ENCODE measurements at places on chromosomes 11 and 22. TPM values are rescaled to one million over a fixed set of nuclear protein-coding genes. Genes with fewer than 3 reads are reported as not detected.
A peak's percentile ranks its signal among the peaks of the same experiment; 100 is the strongest.

Gene BTBD18
- total RNA-seq = not detected

Gene OR51I1
- total RNA-seq = 0.26 TPM

Gene PHETA2
- total RNA-seq = 20.0 TPM

Gene TMEM258
- 118 TPM for total RNA-seq

Gene CHRM1
- total RNA-seq = not detected

Gene SPON1
- 3.5 TPM for total RNA-seq

Gene PLEKHA7
- under 0.01 TPM for total RNA-seq

Gene DGCR6L
- 51.1 TPM for total RNA-seq

Gene FZD4
- 15.7 TPM for total RNA-seq

Gene WNT11
- total RNA-seq = 0.51 TPM

Gene IGSF22
- under 0.01 TPM for total RNA-seq

GRCh38 chr22:30317778-30318177 lies 9.0 kb downstream of the TBC1D10A start:
- no peak overlapping the region for H3K4me3 ChIP-seq
- H3K36me3 ChIP-seq = peaks cover 2% of the 10 kb centered on the region
- no peak for DNase-seq
- H3K27ac ChIP-seq = no peak overlapping the region

DNA sequence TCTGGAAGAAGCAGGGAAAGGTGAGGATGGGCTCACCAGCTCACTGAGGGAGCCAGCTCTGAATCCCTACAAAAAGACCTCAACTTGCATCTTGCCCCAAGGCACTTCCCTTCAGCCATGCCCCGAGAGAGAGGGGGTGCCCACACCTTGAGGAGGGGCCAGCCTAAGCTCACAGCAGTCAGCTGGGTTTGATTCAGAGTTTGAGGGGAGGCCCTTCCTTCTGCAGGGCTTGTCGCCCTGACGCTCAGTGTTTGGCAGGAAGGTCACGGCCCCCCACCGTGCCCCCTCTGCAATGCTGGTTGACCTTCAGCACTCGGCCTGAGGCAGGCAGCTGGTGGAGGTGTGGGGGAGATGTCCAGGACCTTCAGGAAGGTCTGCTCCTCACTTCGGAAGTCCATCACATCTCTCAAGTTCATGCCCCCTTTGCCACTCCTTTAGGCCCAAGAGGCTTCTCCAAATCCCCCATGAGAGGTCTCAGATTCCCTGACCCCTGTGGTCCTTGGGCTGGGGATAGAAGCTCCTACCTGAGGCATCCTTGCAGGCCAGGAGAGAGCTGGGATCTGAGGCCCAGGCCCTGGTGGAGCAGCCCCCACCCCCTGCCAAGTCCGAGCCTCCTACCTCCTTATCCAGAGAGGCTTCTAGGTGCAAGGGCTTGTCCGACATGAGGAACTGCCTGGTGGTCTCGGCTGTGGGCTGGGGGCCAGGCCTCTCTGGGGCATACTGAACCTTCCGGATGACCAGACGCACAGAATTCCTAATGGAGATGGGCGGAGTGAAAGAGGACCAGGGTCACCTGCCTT lies 37.6 kb downstream of the TPBGL start:
- no peak for DNase-seq
- H3K27me3 ChIP-seq = no peaks in the 10 kb centered on the region
- peaks cover 2% of the 10 kb centered on the region for H3K36me3 ChIP-seq

GRCh38 chr11:72840780-72841179 lies 26.6 kb downstream of the ATG16L2 start:
- H3K27ac ChIP-seq = peak overlapping the region; percentile 23
- no peaks in the 10 kb centered on the region for H3K36me3 ChIP-seq
- peak; percentile 94 for DNase-seq
- H3K4me3 ChIP-seq = no peak overlapping the region

DNA sequence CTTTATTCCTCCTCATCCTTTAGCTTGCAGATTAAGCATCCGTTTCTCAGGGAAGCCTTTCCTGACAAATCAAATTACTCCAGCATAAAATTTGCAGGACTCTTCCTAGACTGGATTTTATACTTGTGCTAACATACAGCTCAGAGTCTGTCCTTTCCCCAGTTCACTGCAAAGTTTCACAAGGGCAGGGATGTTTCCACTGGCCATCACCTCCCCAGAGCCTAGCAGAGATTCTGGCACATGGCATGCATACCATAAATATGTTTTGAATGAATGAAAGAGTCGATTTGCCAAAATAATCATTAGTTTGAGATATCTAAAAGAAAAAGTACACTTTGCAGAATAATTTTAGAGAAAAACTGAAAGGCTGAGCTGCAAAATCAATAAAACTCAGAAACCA lies 10.6 kb downstream of the MSANTD4 start:
- no peaks in the 10 kb centered on the region for H3K27me3 ChIP-seq
- H3K27ac ChIP-seq = no peak overlapping the region
- no peaks in the 10 kb centered on the region for H3K4me1 ChIP-seq

DNA sequence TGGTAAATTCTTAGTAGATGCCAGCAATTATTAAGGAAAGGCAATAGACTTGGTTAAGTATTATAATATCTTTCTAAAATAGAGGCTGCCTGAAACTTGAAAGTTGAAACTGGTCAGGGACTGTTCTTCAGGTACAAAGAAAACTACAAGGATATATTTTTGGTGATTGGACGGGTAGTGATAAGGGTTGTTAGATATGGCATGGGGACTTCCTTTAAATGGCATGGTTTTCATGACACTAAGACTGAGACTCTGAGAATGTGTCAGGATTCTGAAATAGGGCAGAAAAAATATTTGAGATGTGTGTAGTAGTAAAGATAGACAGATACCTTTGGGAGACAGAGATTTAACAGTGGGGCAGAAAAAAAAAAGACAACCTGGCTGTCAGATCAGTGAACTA lies 108.4 kb upstream of the SLC5A12 start:
- peaks cover 4% of the 10 kb centered on the region for H3K4me1 ChIP-seq
- no peak overlapping the region for H3K4me3 ChIP-seq
- H3K36me3 ChIP-seq = no peaks in the 10 kb centered on the region
- no peaks in the 10 kb centered on the region for H3K27me3 ChIP-seq
- no peak for DNase-seq
- no peak overlapping the region for H3K27ac ChIP-seq

DNA sequence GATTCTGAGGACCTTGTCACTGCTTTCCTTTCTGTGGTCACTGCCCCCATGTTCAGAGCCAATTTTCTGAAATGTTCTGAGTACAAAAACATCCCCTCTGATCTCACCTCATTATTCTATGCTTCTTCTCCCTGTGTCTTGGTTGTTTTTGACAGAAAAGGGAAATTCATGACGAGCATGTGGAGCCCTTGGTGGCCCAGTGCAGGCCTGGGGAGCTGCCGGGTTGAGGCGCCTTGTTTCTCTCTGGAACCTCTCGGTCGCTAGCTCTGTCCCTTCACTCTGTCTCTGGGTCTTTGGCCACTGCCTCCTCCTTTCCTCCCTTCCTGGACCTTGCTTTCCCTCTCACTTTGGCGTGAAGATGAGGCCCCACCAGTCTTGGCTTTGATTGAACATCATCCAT lies 63.0 kb upstream of the THY1 start:
- peaks cover 2% of the 10 kb centered on the region for H3K4me1 ChIP-seq
- H3K27ac ChIP-seq = no peak overlapping the region
- no peaks in the 10 kb centered on the region for H3K36me3 ChIP-seq
- DNase-seq = no peak
- H3K4me3 ChIP-seq = no peak overlapping the region

DNA sequence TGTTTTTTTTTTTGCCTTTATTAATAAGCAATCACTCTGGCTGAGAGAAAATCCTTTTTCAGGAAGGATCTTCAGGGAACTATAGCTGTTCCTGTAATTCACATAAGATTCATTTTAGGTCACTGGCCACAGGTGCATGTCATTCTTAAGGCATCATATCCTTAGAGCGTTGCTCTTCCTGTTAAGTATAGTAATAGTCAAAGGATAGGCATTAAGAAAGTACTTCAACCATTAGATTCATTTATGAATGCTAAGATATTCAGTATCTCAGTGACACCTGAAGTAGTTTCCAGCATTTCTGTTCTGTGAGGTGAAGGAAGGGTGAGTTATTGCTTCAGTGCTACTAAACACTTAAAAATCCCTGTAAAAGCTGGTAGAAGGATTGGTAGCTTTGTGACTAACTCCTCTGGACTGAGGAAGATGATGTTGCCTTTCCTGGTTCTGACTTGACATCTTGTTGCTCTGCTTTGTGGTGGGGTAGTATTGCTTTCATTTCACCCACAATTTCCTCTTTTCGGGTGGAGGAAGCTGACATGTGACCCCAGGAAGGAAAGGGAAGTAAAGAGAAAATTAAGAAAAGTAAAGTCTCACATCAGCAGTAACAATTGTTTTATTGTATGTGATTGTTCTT lies 34.7 kb downstream of the RNF169 start:
- peaks cover 7% of the 10 kb centered on the region for H3K4me1 ChIP-seq
- no peaks in the 10 kb centered on the region for H3K27me3 ChIP-seq
- peak; percentile 29 for DNase-seq
- H3K4me3 ChIP-seq = no peak overlapping the region

GRCh38 chr11:28017816-28018215 lies 90.1 kb downstream of the KIF18A start:
- H3K36me3 ChIP-seq = no peaks in the 10 kb centered on the region
- peak; percentile 49 for DNase-seq
- no peaks in the 10 kb centered on the region for H3K27me3 ChIP-seq
- no peak overlapping the region for H3K27ac ChIP-seq
- H3K4me1 ChIP-seq = no peaks in the 10 kb centered on the region

DNA sequence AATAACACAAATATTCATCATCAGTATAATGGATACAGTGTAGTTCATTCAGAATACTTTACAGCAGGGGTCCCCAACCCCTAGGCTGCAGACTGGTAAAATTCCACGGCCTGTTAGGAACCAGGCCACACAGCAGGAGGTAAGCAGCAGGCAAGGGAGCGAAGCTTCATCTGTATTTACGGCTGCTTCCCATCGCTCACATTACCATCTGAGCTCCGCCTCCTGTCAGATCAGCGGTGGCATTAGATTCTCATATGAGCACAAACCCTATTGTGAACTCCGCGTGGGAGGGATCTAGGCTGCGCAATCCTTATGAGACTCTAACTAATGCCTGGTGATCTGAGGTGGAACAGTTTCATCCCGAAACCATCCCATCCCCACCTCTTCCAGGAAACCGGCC lies 125.1 kb downstream of the SERGEF start:
- no peaks in the 10 kb centered on the region for H3K36me3 ChIP-seq
- no peak overlapping the region for H3K27ac ChIP-seq
- H3K4me3 ChIP-seq = no peak overlapping the region
- no peaks in the 10 kb centered on the region for H3K4me1 ChIP-seq
- no peak for DNase-seq
- no peaks in the 10 kb centered on the region for H3K27me3 ChIP-seq

DNA sequence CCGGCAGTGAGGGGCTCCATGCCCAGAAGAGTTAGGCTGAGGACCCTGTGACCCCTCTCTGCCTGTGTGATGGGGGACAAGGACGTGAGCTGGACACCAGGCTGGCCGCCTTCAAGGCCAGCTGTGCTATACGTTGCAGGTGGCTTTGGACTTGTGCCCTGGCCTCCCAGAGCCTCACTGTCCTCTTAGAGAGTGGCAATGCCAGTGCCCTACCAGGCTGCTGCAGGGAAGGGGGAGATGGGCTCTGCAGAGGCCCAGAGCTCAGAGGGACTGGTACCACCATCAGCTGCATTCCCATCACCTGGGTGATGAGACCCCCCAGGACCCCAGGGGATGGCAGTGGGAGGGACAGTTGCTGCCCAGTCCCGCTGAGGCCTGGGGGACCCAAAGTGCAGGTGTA lies 90.4 kb upstream of the SHISAL1 start:
- no peak for DNase-seq
- H3K36me3 ChIP-seq = no peaks in the 10 kb centered on the region
- no peaks in the 10 kb centered on the region for H3K4me1 ChIP-seq

- DNase-seq = peak; percentile 58
- no peak overlapping the region for H3K4me3 ChIP-seq
- no peak overlapping the region for H3K27ac ChIP-seq
- H3K36me3 ChIP-seq = no peaks in the 10 kb centered on the region
- no peaks in the 10 kb centered on the region for H3K27me3 ChIP-seq
Observed at GRCh38 chr11:3849297-3849874, 6.1 kb upstream of the STIM1 start.

GRCh38 chr11:70799386-70799785 lies 401.1 kb downstream of the CTTN start:
- no peaks in the 10 kb centered on the region for H3K36me3 ChIP-seq
- no peaks in the 10 kb centered on the region for H3K4me1 ChIP-seq
- no peak overlapping the region for H3K4me3 ChIP-seq
- H3K27me3 ChIP-seq = no peaks in the 10 kb centered on the region

DNA sequence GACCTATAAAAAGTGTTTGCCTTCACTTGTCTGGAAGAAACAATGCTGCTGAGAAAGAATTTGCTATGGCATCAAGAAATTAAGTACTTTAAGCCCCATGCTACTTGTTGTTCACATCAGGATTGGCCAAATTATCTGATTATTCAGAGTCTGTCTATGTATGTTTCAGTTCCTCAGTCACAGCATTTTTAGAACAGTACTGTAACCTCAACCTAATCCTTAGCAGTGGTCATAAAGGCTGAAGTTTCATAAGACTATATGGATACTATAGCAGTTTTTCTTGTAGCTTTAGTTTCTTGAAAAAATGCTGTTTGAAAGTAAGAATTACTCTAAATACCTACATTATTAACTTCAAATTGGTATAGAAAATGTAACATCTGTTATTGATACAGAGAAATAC lies 153.9 kb downstream of the INSC start:
- H3K27ac ChIP-seq = no peak overlapping the region
- no peaks in the 10 kb centered on the region for H3K36me3 ChIP-seq
- no peaks in the 10 kb centered on the region for H3K27me3 ChIP-seq
- no peak overlapping the region for H3K4me3 ChIP-seq

DNA sequence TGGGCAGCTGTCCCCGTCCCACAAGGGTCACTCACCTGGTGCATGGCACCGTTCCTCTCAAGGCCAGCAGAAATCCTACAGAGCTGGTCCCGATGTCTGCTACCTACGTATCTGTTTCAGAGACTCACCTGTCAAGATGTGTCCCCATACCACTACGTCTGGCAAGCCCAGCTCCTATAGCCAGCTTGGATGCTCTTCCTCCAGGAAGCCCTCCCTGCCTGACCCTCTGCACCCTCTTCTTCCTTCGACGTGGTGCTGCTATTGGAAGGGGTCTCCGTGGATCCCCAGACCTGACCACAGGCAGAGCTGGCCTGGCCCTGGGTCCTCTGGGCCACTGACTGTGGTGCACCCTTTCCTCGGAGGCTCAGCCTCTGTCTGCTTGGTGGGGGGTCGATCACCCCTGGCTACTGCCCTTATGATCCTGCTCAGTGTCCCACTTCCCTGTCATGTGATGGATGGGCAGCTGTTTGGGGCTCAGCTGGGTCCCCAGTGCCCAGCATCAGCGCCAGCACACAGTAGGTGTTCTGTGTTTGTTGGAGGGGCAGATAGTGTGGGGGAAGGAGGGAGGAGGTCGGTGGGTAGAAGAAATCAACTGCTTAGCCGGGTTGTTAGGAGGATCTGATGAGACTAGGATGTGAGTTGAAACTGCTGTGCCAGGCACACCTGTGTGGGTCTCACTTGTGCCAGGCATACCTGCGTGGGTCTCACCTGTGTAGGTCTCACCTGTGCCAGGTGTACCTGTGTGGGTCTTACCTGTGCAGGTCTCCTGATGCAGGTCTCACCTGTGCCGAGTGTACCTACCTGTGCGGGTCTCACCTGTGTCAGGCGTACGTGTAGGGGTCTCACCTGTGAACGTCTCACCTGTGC lies 21.7 kb upstream of the ARHGAP8 start:
- no peak overlapping the region for H3K4me3 ChIP-seq
- H3K36me3 ChIP-seq = no peaks in the 10 kb centered on the region
- DNase-seq = no peak
- no peaks in the 10 kb centered on the region for H3K27me3 ChIP-seq
